Spleen (tissue), 13 donors: ENCODE measurements at places on chromosomes 12 and 14.

DNA sequence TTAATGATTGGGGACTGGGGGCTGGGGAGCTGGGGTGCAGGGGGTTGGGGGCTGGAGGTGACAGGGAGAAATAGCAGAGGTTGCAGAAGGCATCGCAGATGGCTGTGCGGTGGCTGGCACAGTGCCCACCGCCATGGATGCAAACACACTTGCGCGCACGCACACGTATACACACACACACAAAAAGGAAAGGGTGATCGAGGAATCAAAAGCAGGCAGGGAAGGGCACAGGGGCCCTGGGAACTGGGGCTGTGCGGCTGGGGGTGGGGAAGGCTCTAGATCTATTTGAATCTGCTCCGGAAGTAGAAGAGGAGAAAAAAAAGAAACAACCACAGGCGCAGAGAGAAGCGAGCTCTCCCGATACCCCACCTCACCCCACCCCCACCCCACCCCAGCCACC lies 39.4 kb downstream of the ZFHX2 start:
- no peak for DNase-seq

- DNase-seq = peak; percentile 82
Observed at GRCh38 chr12:57240926-57241401, 10.0 kb downstream of the STAC3 start.

DNA sequence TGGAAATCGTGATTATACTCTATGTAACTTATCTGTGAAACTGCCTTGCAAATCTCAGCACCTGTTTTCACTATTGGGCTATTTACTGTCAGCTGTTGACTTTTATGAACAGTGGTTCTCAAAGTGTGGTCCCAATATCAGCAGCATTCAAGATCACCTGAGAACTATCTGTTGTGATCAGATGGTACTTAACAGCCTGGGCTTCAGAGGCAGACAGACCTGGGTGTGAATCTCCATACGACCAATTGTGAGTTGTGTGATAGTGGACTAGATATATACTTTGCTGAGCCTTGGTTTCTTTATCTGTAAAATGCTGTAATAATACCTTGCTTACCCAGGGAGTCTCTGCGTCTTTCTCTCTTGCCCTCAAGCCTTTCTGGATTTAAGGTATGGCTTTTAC lies 105.1 kb downstream of the ERGIC2 start:
- DNase-seq = no peak

- no peak for DNase-seq
Observed at GRCh38 chr14:72420749-72421474, 473.0 kb downstream of the DPF3 start.

- DNase-seq = no peak
Observed at GRCh38 chr12:53201177-53201541, 5.9 kb downstream of the ITGB7 start.

DNA sequence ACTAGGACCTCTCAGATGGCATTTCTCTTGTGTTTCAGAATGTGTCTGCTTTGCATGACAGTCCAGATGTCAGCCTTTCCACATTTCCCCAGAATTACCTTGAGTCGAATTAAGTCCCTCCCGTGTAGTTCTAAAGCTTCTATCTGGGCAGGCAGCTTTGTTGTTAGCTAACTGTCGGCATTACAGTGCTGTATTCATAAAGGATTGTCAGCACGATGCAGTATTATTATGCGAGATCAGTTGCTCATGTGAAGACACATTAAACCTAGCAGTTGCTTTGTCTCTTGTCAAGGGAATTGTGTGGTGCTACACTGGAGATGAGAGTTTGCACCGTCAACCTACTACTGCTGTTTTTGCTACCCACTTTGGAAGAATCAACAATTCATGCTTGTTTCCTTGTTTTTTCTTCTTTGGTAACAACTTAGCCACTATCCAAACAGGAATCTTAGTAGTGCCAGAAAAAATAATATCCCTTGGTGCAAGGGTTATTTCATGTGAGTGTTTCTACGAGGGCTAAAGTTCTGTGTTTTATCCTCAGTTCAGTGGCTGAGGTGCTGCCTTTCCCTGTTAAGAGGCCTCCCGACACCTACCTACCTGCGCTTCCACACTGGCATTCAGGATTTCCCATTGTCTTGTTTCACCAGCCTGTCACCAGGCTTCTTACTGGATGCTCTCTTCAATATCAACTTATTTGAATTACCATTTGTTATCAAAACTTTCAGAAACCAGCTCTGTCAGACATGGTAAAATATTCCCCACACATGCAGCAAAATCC lies 297.9 kb upstream of the G2E3 start:
- no peak for DNase-seq
